Vein endothelial cell (primary cell): ENCODE measurements at places on chromosomes 4 and X. TPM values are rescaled to one million over a fixed set of nuclear protein-coding genes. Genes with fewer than 3 reads are reported as not detected.

UGT8 gene
- total RNA-seq = not detected in 2 replicates

TIMM8A gene
- total RNA-seq = 4.9 and 5.2 TPM in 2 replicates

NWD2 gene
- total RNA-seq = not detected in 2 replicates

THOC2 gene
- 65.7 and 72.6 TPM in 2 replicates for total RNA-seq

ERCC6L gene
- 2.3 and 6.3 TPM in 2 replicates for total RNA-seq

GYPE gene
- 0.19 and 0.33 TPM in 2 replicates for total RNA-seq

ASB9 gene
- total RNA-seq = 9.1 and 14.2 TPM in 2 replicates

TMPRSS11B gene
- not detected in 2 replicates for total RNA-seq

F8A2 gene
- not detected in 2 replicates for total RNA-seq

PAGE2 gene
- not detected in 2 replicates for total RNA-seq

RAB9A gene
- total RNA-seq = 13.4 and 23.1 TPM in 2 replicates

PSMD10 gene
- total RNA-seq = 98.3 and 108 TPM in 2 replicates

CRMP1 gene
- total RNA-seq = not detected in 2 replicates

USP27X gene
- total RNA-seq = 2.9 and 3.9 TPM in 2 replicates

BTC gene
- under 0.01 and 0.10 TPM in 2 replicates for total RNA-seq

PARM1 gene
- 0.19 and 0.33 TPM in 2 replicates for total RNA-seq

TMEM271 gene
- not detected in 2 replicates for total RNA-seq

ARSD gene
- 18.7 and 27.4 TPM in 2 replicates for total RNA-seq

LRAT gene
- not detected in 2 replicates for total RNA-seq

HMGB2 gene
- 44.1 and 67.3 TPM in 2 replicates for total RNA-seq

FRMD7 gene
- not detected in 2 replicates for total RNA-seq

MAGEB2 gene
- not detected in 2 replicates for total RNA-seq

SSX4B gene
- total RNA-seq = not detected in 2 replicates

IL3RA gene
- 22.4 and 25.2 TPM in 2 replicates for total RNA-seq

NAT8L gene
- total RNA-seq = under 0.01 TPM in 2 replicates

PHEX gene
- total RNA-seq = 0.96 and 0.98 TPM in 2 replicates

STBD1 gene
- total RNA-seq = 0.98 and 1.7 TPM in 2 replicates

BCLAF3 gene
- total RNA-seq = 3.3 and 3.8 TPM in 2 replicates

GABRQ gene
- not detected in 2 replicates for total RNA-seq

GPC4 gene
- total RNA-seq = under 0.01 and 0.10 TPM in 2 replicates

MFAP3L gene
- total RNA-seq = 1.1 and 1.3 TPM in 2 replicates

LCORL gene
- 18.0 and 21.9 TPM in 2 replicates for total RNA-seq

GAB1 gene
- 39.2 and 57.4 TPM in 2 replicates for total RNA-seq

HSFX2 gene
- total RNA-seq = not detected in 2 replicates

CCDC160 gene
- total RNA-seq = not detected in 2 replicates

AFP gene
- total RNA-seq = not detected in 2 replicates

GPRASP2 gene
- total RNA-seq = 11.5 and 13.1 TPM in 2 replicates

MAGEA9B gene
- not detected in 2 replicates for total RNA-seq

ZFP42 gene
- not detected in 2 replicates for total RNA-seq

VCX3B gene
- total RNA-seq = not detected in 2 replicates

CSN1S1 gene
- not detected in 2 replicates for total RNA-seq

P2RY8 gene
- under 0.01 TPM in 1 of 2 replicates, not detected in the other for total RNA-seq

JAKMIP1 gene
- total RNA-seq = not detected in 2 replicates

SERPINA7 gene
- not detected in 2 replicates for total RNA-seq

HERC6 gene
- 3.9 and 6.7 TPM in 2 replicates for total RNA-seq

PLXNB3 gene
- total RNA-seq = 11.0 and 11.4 TPM in 2 replicates

GLRB gene
- 2.0 and 4.2 TPM in 2 replicates for total RNA-seq

PRDM8 gene
- 0.65 and 0.76 TPM in 2 replicates for total RNA-seq

CCDC110 gene
- total RNA-seq = 0.19 and 1.6 TPM in 2 replicates

TMEM185A gene
- total RNA-seq = 17.6 and 18.4 TPM in 2 replicates

RTL9 gene
- not detected in 2 replicates for total RNA-seq

GATB gene
- total RNA-seq = 16.0 and 17.4 TPM in 2 replicates

KCND1 gene
- 0.19 and 0.33 TPM in 2 replicates for total RNA-seq

HTN1 gene
- not detected in 2 replicates for total RNA-seq
